Amniotic epithelial cell (primary cell): ENCODE measurements at places on chromosomes 6 and 20.

- no peak for DNase-seq
These were observed 128.8 kb downstream of the SOBP start for GRCh38 chr6:107618672-107619071.

- DNase-seq, result no peak
These were observed 439.9 kb upstream of the RNF217 start for GRCh38 chr6:124522335-124522734.

- no peak for DNase-seq
These were observed 33.5 kb downstream of the YTHDF1 start for GRCh38 chr20:63182425-63182824.

DNA sequence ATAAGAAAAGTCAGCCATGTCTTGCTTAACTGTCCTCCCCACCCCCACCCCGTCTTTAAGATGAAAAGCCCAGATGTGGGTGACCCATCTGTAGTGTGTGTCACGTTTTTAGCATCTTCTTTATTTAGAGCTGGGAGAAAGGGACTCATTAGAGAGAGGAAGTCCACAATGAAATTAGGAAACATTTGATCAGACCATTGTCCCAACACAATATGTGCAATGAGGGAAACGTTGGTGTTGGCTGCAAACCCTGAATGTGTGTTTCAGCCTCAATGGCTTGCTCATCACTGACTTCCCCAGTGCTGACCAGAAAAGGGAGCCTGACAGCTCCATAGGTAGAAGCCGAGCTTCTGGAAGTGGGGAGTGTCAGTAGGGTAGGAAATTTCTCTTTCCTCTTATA lies 475.7 kb downstream of the CD83 start:
- DNase-seq, result no peak

GRCh38 chr6:166379800-166380199 lies 2.9 kb downstream of the MPC1 start:
- no peak for DNase-seq
